Cardiac ventricle fibroblast (primary cell): ENCODE measurements at places on chromosomes 12 and 14. TPM values are rescaled to one million over a fixed set of nuclear protein-coding genes. Genes with fewer than 3 reads are reported as not detected.

The CD163 gene
- total RNA-seq: not detected in 2 replicates

The ISCU gene
- total RNA-seq: 146 and 188 TPM in 2 replicates

The CLEC4C gene
- total RNA-seq: not detected in 2 replicates

The ANKS1B gene
- total RNA-seq: 7.8 and 10.9 TPM in 2 replicates

The CD27 gene
- not detected in 2 replicates for total RNA-seq

The SLC25A47 gene
- total RNA-seq: not detected in 2 replicates
